Lower leg skin (tissue), 4 donors: ENCODE measurements at places on chromosomes 12 and 14. TPM values are rescaled to one million over a fixed set of nuclear protein-coding genes. Genes with fewer than 3 reads are reported as not detected.

- no peak for DNase-seq
Measured at GRCh38 chr14:64912261-64912660, 2.0 kb upstream of the CHURC1 start.

DNA sequence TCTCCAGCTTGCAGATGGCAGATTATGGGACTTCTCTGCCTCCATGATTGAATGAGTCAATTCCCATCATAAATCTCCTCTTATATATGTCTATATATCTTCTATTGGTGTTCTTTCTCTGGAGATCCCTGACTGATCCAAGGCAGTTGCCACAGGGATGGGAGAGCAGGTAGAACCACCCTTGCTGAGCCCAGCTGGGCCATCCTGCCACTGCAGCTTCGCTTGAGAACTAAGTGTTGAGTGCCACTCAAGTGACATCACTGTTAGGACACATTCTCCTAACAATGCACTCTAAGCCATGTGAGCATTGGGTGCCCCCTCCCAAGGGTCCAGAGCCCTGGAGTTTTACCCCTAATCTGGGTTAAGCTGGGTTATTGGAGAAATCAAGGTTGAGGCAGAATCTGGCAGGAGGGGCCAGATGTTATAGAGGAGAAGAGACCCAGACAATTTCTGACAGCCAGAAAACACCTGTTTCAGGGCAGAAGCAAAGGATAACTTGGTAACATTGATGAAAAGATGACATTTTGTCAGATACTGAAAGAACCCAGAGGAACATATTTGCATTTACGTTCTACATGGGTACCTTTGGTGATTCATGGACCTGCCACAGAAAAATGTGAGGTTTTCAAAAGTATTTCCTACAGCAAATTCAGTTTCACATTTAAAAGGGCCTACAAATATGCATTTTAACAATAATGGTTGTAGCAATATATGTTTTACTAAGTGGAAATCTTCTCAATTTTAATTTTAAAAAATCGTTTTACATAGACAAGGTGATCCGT is 57.2 kb upstream of the MAX start:
- no peak for DNase-seq

POP5 gene
- total RNA-seq = 7.5 TPM

- peak; percentile 91 for DNase-seq
Measured at GRCh38 chr14:92513204-92513965, at the start of gene RIN3. RIN3 (plus strand) TSS chr14:92513781; CDS start chr14:92513933, 152 bp downstream.

- no peak for DNase-seq
Measured at GRCh38 chr12:45098766-45099165, 47.9 kb upstream of the DBX2 start.

DNA sequence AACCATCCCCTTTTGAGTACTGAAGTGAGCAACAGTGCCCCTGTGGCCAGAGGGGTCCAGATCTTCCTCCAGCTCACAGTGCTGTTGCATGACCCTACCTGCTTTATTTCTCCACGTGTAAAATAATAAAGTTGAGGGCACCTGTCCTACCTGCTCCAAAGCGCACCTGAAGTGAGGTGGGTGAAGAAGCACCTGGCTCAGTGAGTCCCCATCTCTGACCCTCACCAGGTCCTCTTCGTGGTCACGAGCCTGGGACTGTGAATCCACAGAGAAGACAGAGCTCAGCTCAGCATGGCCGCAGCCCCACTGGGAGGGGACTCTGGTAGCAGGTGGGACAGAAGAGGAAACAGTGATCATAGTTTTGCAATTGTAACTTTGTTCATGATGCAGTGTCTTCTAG is 976.7 kb upstream of the TMEM132C start:
- DNase-seq = no peak

DNA sequence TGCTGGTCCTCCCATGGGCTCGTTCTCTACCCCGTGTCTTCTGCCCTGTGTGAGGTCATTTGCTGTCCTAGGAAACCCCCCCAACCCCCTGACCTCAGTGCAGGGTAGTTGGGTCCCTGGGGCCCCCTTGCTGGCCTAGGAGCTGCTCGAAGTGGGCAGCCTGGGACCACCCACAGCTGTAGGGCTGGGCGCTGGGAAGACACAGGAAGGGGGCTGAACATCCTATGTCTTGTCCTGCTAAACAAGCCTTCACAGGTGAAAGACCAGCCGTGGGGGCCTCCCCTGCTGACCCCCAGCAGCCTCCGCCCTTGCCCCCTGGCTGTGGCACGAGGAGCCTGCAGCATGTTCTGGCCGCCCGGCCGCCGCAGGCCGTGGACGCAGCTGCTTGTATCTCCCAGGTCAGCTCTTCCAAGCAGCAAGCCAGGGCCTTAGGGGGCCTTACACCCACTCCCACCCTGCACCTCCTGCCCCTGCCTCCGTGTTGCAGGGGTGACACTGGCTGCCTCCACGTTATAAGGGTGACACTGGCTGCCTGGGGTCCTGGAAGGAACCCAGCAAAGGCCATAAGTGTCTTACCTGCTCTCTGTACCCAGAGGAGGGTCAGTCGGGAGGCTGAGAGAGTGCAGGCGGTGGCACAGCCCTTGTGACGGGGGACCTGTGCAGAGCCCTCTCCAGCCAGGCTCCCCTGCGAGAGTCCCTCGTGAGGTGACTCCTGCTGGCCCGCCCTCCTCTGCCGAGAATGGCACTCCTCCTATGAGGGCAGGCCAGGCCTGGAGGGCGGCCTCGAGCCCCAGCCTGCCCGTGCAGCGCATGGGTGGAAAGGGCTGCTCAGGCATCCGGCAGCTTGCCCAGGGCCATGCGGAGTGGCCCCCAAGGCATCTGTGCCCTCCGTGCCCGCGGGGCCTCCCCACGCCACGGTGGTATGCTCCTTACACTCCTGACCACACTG is 11.5 kb upstream of the TEX22 start:
- DNase-seq = no peak

AP1G2 gene
- total RNA-seq = 119 TPM

- no peak for DNase-seq
Measured at GRCh38 chr14:102949062-102949800, 26.8 kb downstream of the AMN start.

DNA sequence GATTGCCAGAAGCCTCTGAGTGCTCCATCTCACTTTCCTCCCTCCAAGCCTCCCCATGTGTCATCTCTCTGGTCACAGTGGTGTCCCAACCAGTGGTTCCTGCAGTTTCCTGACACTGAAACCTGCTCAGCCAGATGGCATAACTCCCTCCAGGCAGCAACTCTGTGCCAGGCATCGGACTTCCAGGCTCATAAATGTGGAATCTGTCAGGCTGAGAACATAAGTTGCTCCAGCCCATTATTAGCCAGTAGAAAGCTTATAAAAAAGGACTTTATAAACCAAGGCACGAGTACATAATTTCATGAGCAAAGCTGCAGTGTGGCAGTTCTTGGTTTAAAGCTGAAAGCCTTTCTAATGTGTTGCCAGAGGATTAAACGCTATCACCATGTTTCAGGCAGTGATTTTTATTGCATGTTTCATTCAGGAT is 194.3 kb downstream of the DACT1 start:
- DNase-seq = no peak
